IMR-90 (cell line): ENCODE measurements at places on chromosomes 2 and 18.

DNA sequence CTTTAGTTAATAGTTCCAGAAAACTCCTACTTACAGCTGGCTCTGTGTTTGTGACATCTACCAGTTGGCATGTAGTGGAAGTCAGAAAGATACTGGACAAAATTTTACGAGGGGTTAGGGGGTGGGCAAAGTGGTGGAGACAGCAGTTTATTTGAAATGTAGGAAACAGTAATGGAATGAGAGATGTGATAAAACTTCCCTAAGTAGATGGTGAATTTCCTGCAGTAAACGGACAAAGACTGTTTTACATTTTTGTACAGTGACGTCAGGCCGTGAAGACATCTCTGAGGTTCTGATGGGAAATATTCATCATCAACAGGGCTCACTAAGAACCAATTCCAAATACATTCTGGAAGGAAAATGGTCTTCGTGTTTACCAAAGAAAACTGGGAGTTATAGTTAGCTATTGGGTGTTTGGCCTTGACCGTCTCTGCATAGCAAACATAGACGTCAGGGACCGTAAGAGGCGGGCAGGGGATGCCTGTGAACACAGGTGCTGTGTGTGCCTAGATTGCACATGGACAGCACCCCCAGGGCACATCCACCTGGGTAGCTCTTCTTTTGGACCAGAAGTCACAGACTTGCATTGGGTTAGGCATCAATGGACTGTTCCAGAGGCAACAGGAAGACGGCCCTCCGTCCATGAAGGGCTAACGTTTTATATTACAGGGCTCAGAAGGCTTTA, 131.5 kb downstream of the ZNF516 start:
- peak; percentile 87 for DNase-seq

- no peak for DNase-seq
Measured at GRCh38 chr18:57038395-57038794, 108.5 kb upstream of the BOD1L2 start.

GRCh38 chr18:78792094-78792493, 187.5 kb upstream of the SALL3 start:
- DNase-seq, result no peak

- DNase-seq, result no peak
Measured at GRCh38 chr2:240567137-240567871, 980 bp upstream of the RNPEPL1 start.

DNA sequence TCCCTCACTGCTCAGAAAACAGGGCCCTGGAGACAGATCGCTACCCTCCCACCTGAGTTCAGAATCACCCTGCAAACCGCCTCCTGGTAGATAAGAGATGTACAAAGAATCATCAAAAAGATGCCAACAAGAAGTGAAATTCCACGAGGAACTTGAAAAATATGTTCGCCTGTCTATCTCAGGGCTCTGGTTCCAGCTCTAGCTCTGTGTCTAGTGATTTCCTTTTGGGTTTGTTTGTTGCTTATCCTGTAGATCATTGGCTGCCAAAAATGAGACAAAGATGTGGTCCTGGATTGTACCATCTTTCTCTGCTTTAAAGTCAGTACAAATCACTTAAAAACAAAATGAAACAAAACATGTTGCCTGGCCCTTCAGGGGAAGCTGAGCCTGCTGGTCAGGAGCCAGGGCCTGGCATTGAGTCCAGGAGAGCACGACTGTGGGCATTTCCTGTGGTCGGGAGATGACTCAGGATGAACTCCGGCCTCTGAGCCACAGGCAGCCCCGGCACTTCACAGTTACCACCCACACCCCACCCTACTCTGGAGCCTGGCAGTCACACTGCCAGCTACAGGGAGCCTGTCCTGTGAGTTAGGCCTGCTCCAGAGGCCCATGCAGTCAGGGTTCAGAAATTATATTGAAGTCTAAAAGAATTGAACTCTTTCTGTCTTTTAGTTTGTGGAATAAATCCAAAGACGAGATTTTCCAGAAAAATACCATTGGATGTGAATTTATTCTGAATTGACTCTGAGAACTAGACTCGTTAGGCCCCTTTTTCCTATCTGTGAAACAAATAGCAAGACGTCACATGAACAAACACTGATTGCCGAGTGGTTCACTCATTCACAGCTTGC, 8.0 kb upstream of the ITGB6 start:
- peak; percentile 83 for DNase-seq

DNA sequence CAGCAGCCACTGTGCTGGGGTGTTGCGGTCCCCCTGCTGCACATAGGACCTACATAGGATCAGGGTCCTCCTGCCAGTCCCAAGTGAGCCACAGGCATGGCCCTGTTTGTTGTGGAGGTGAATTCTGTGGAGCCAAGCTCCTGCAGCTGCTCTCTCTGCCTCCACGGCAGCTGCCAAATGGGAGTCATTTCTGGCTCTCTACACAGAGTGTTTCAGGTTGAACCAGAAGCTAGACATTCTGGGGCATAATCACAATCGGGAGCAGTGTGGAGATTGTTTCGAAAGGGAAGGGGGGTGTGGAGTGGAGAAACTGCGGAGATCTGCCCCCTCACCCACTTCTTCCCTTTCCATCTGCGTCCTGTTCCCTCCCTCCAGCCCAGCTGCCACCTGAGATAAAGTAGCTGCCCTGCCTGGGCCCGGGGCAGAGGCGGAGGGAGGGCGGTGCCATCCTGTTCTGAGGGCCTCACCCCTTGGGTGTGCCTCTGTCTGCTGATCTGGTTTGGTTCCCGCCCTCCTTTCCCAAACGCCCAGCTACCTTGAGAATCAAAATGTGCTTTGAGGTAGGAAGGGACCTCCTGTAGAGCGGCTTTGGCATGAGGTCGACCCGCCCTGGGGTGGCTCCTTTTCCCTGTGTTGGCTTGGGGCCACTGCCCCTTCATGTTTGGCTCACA, 139.4 kb downstream of the WDSUB1 start:
- no peak for DNase-seq

DNA sequence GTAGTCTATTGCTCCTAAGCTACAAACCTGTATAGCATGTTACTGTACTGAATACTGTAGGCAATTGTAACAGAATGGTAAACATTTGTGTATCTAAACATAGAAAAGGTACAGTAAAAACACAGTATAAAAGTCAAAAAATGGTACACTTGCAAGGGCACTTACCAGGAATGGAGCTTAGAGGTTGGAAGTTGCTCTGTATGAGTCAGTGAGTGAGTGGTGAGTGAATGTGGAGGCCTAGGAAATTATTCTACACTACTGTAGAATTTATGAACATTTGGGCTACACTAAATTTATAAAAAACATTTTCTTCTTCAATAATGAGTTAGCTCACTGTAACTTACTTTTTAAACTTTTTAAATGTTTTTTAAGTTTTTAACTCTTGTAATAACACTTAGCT, 19.0 kb downstream of the NABP1 start:
- no peak for DNase-seq

- peak; percentile 64 for DNase-seq
Measured at GRCh38 chr2:31274401-31275075, 40.6 kb downstream of the EHD3 start.

DNA sequence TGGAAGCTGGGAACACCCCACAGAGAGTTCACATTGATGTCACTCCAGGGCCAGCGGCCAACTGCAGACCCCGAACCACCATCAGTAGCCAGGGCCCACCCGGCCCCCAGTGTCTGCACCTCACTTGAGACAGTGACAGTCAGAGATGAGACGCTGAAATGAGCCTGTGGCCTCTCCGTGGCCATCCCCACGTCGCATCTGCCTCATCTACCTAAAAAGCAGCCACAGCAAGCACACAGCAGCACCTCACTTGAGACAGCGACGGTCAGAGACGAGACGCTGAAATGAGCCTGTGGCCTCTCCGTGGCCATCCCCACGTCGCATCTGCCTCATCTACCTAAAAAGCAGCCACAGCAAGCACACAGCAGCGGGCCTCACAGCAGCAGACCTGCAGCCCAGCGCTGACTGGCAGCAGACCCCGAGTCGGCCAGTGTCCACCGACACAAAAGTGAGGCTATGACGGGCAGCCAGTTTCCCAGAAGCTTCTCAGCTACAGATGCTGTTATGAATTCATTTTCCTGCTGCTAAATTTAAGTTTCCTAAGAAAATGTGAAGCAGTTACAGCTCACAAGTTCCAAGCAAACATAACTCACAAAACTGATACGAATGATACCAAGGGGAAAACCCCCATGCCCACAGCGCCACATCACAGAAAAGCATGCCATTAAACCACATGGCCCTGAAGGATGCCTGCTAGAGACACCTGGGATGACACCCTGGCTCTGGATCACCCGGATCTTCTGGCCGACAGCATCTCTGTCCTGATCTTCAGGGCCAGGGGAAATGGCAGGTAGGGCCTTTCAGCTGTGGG, 27.7 kb downstream of the SNORC start:
- DNase-seq, result no peak

DNA sequence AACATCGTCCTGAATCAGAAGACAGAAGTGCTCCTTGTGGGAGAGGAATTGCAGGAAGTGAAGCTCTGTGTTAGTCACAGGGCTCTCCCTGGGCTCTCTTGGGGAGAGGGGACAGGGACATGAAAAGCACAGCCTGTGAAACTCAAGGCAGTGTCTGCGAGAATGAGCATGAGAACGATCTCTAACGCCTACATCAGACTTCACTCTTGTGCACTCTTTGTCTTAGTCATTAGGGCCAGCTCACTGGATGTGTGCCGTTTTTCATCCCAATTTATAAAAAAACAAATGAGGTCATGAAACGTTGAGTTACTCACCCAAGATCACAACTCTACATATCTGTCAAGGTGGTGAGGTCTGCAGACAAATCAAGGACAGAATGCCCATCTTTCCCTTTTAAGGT, 27.0 kb upstream of the TWIST2 start:
- peak; percentile 22 for DNase-seq

DNA sequence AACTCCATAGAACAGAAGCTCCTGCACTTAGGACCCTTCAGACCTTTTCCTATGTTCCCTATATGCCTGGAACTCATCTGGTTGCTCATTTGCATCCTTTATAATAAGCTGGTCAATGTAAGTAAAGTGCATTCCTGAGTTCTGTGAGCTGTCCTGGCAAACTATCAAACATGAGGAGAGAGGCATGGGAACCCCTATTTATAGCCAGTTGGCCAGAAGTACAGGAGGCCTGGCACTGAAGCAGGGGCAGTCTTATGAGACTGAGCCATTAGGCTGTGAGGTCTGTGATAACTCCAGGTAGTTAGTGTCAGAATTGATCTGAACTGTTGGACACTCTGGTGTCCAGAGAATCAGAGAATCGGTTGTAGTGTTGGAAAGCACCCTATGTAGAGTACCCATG, 88.4 kb downstream of the EHD3 start:
- DNase-seq, result peak; percentile 68

- DNase-seq, result peak; percentile 59
Measured at GRCh38 chr2:36441816-36442215, 86.2 kb downstream of the CRIM1 start.

- peak; percentile 80 for DNase-seq
Measured at GRCh38 chr18:58668897-58669296, 2.4 kb upstream of the MALT1 start.

- DNase-seq, result no peak
Measured at GRCh38 chr2:144438801-144439631, 80.9 kb downstream of the ZEB2 start.

DNA sequence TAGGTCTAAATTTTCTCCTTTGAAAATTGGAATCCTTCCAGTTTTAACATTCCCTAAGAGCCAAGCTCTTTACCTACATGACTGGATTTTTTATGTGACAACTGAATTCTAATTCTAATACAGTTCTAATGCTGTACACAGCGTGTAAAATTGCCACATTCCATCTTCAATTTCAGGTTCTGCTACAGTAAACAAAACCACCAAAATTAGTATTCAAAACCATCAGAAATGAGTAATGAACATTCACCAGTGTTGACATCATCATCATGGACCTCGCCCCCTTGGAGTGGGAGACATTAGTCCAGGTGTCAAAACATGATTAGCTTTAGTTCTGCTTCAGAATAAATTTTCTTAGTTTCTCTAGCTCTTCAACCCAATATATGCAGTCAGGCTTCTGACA, 133.6 kb downstream of the MBD2 start:
- DNase-seq, result no peak

DNA sequence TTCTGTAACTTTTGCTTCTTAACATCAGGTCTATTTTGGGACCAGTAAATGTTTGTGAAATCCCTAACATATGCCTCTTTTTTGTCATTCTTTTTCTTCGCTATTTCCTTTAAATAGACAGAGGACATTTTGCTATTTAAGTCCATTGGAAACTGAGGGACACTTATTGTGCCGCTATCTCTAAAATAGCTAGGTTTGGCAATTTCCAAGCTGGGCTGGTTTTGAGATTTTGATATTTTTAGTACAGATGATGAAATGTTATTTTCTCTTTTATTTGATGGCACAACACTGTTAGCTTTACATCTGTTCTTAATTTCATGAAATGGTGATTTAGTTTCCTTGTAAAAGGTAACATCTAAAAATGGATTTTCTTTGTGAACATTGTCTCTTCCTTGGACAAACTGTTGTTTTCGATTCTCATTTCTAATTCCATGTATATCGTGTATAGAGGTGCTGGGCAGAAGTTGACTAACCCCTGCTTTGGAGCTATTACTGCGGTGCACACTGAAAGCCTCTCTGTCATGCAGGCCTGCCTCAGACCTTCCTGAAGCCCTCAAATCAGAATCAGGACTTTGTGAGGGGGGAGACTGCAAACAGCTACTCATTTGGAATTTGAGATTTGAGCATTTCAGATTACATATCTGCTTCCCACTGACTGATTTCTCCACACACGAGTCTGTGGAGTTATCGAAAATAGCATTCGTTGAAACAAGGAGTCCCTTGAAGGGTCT, 594 bp downstream of the RAD51AP2 start:
- no peak for DNase-seq

- DNase-seq, result no peak
Measured at GRCh38 chr2:122795763-122796162, 1040.3 kb downstream of the TSN start.

DNA sequence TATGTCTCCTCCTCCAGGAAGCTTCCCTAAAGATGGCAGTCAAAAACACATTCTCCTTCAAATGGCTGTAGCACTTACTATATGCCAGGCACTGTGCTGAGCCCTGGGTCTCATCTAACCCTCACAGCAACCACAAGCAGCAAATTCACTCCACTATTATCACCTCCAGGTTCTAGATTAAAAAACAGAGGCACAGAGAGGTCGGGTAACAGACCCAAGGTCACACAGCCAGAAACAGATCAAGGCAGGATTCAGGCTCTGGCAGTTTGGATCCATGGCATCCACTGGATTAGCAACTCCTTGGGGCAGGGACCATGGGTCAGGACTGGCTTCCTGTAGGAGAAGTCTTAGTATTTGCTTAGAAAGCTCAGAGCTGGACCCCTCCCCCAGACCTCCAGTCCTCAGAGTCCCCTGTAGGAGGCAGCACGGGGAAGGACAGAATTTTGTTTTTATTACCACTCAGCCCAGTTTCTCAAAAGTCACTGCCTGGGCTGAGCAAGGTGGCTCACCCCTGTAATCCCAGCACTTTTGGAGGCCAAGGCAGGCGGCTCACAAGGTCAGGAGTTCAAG, 34.4 kb downstream of the ZFP36L2 start:
- DNase-seq, result no peak

GRCh38 chr2:28993206-28993960, 12.3 kb downstream of the TOGARAM2 start:
- DNase-seq, result no peak

- DNase-seq, result no peak
Measured at GRCh38 chr2:96115631-96116423, 544 bp downstream of the ADRA2B start.

GRCh38 chr18:43893001-43893637, 615.8 kb upstream of the SYT4 start:
- peak; percentile 92 for DNase-seq

- DNase-seq, result no peak
Measured at GRCh38 chr2:232384466-232384865, 5.9 kb downstream of the ALPP start.
